ENCODE measurements at places on chromosomes 6 and 20.

DNA sequence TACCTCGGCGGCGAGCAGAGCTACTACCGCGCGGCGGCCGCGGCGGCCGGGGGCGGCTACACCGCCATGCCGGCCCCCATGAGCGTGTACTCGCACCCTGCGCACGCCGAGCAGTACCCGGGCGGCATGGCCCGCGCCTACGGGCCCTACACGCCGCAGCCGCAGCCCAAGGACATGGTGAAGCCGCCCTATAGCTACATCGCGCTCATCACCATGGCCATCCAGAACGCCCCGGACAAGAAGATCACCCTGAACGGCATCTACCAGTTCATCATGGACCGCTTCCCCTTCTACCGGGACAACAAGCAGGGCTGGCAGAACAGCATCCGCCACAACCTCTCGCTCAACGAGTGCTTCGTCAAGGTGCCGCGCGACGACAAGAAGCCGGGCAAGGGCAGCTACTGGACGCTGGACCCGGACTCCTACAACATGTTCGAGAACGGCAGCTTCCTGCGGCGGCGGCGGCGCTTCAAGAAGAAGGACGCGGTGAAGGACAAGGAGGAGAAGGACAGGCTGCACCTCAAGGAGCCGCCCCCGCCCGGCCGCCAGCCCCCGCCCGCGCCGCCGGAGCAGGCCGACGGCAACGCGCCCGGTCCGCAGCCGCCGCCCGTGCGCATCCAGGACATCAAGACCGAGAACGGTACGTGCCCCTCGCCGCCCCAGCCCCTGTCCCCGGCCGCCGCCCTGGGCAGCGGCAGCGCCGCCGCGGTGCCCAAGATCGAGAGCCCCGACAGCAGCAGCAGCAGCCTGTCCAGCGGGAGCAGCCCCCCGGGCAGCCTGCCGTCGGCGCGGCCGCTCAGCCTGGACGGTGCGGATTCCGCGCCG, 994 bp downstream of the FOXC1 start:
- DNase-seq: peak; percentile 37

DNA sequence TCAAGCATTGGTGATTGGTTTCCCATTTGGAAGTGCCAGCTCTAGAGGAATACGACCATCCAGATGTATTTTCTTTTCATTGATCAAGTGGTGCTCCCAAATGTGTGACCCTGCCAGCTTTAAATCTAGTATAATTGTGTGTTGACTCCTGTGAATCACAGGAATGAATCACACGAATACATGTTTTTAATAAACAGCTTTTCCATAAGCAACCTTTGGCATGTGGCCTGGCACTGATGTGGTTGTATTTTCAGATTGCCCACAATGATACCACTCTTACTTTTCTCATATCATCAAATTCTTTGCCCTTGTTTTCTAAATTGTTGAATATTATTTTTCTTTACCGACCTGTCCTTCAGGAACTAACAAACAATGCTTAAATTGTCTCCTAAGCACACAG, 367 bp downstream of the GSTA3 start:
- no peak for DNase-seq

- DNase-seq: no peak
Measured at GRCh38 chr20:41408986-41409385, 42.4 kb upstream of the EMILIN3 start.

- DNase-seq: no peak
Measured at GRCh38 chr6:51929934-51930574, 157.4 kb downstream of the PKHD1 start.

DNA sequence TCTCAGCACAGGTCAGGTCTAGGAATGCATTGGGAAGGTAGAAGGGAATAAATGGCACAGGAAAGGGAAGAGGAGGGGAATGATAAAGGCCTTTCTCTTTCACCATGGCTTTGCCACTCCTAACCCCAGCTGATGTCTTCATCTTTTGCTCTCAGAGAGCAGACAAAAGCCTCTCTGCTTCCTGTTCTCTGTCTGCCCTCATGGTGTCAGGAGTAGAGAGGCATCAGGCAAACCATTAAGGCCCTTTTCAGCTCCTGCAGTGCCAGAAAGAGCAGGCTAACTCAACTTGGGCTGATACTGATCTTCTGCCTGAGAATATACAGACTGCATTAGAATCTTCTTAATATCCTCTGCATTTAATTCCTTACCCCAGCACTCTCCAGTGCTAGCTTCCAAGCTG, 48.0 kb upstream of the STXBP5 start:
- DNase-seq: no peak

GRCh38 chr20:10079964-10080363, 45.2 kb downstream of the ANKEF1 start:
- no peak for DNase-seq

DNA sequence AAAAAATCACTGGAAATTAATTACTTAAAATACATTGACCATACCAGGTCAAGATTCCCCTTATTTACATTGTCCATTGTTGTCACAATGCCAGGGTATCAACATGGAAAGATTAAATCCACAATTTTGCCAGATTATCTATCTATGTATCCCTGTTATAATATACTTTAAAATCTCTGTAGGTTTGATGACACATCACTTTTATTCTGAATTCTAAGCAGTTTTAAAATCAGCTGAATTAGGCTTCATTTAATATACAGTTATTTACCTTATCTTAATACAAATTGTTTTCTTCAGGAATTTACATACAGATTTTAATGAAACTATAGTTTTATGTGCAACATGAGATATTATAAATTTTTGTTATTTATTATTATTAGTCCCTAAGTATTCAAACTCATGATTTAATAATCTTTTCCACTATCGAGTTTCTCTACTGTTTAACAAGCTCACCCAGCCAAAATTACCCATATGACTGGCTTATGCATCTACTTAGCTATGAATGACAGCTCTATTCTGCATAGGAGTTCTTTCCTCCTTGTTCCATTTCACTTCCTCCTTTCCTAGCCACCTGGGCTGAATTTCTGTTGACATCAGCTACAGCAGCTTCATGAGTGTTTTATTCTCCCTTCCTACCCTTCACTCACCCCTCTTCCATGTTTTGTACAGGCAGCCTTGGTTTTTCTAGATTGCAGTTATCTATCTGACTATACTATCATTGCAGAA, 654.2 kb upstream of the MAP3K7 start:
- DNase-seq: no peak

DNA sequence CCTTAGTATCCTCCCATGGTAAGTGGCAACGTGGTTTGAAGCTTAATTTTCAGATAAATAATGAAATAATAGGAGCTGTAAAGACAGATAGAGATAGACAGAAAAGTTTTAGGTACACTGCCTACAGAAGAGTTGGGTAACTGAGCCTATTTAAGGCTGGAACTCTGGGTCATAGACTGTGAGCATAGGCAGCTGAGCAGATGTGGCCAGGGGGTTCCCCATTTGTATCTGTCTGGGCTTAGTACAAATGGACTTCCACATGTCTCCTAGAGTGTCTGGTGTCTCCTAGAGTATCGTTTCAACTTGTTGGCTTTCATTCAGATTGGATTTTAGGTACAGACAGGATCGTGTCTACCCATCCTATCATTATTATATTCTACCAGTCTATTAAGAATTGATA, 649.8 kb downstream of the DHX35 start:
- no peak for DNase-seq

GRCh38 chr20:50142812-50143211, 10.7 kb downstream of the PEDS1 start:
- peak; percentile 37 for DNase-seq

DNA sequence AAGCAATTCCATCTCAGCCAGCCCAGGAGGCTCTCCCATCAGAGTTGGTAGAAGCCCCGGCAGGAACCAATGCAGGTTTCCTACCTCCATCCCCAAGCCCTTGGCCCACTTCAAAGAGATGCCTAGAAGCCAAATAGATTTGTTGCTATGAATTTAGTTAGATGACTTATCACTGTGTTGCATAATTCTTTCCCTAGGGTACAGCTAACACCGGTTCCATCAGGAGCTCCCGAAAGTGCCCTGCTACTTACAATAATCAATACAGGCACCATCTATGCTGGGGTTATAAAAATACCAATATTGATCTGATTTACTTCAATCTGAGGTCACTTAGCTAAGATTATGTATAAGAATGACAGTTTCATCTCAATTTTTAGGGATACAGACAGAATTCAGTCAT, 113.0 kb downstream of the MAP7 start:
- no peak for DNase-seq

GRCh38 chr6:106512048-106512967, 117.0 kb downstream of the RTN4IP1 start:
- DNase-seq: peak; percentile 15
